Thoracic aorta (tissue), 2 donors: ENCODE measurements at places on chromosomes 6 and 20. TPM values are rescaled to one million over a fixed set of nuclear protein-coding genes. Genes with fewer than 3 reads are reported as not detected.

DNA sequence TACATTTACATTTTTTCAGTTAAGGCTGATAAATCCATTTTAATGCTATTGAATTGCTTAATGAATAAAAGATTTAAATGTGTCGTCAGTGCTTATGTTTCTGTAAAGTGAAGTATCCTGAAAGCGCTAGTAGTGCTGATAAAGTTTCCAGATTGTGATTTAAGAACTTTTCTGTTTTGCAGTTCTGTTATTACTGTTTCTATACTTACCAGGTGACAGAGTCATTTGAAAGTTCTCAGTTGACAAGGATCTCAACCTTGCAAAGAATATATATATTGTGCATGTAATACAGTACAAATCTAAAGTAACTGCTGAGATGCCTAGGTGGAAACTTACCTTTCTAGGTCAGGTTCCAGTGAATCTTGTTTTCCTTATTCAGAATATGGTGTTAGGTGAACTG, 201.8 kb downstream of the ARID1B start:
- DNase-seq, result no peak

DNA sequence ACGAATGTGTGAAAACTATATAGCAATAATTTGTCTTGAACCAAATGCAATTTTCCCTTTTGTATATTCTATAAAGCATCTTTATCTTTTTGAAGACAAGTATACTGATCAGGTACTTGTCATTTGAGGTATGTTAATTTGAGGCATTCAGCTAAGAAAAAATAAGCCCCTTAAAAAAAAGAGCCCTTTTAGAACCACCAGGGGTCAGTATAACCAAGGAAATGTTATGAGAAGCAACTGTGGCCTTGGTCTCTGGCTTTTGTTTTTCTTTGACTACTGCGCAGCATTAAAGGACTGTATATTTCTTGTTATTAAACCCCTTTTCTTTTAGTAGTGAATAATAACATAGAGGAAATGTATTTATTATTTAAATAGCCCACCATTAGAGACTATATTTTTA, 43.1 kb downstream of the CD109 start:
- no peak for DNase-seq

DNA sequence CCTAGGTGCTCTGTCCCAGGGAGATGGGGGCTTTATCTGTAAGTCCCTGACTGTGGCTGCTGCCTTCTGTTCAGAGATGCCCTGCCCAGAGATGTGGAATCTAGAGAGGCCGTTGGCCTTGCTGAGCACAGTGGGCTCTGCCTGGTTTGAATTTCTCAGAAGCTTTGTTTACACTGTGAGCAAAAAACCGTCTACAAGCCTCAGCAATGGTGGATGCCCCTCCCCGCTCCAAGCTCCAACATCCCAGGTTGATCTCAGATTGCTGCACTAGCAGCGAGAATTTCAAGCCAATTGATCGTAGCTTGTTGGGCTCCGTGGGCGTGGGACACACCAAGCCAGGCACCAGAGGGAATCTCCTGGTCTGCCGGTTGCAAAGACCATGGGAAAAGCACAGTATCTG, 16.3 kb upstream of the RPP40 start:
- DNase-seq, result no peak

DNA sequence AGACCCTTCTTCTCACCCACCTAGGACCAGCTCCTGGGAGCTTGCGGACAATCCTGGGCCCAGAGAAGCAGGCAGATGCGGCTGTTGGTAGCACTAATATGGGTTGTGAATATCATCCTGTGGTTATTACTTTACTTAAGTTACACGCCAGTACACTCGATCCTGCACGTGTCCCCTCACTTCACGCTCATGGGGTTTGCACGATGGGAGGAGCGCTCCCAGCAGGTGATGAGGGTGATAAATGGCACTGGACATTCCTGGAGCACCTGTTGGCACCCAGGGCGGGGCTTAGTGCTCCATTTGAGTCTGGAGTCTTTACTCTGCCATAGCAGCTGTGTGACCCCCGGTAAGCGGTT, 335.1 kb downstream of the PREX1 start:
- DNase-seq, result no peak

DNA sequence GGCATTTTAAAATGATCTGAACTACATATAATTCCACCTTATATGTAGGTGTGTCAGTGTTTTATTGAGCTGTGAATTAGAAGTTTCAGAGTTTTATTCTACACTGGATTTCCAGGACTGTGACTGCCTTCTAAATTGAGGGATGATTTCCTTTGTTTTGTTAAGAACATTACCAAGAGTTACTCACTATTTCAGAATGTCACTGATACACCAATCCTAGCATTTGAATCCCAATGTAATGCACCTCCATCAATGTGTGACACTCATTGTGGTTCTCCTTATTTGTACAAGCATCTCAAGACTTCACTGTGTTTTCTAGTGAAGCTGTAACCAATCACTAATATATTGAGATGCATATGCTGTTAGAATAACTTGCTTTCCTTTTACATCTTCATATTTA, 86.8 kb downstream of the PLCB1 start:
- no peak for DNase-seq

The NKX2-2 gene
- not detected for total RNA-seq

The TREM2 gene
- total RNA-seq, result 16.5 TPM

The CCM2L gene
- total RNA-seq, result 6.4 TPM

The MMP24 gene
- 0.71 TPM for total RNA-seq

The CPXM1 gene
- not detected for total RNA-seq

The GZF1 gene
- 14.5 TPM for total RNA-seq

The NHLRC1 gene
- 0.85 TPM for total RNA-seq
